ENCODE measurements at places on chromosomes 16 and 17.

- no peak for DNase-seq
These were observed 23.9 kb upstream of the LITAF start for GRCh38 chr16:11610580-11610979.

GRCh38 chr17:19262650-19263631 is 25.8 kb downstream of the EPN2 start:
- DNase-seq = peak; percentile 45

DNA sequence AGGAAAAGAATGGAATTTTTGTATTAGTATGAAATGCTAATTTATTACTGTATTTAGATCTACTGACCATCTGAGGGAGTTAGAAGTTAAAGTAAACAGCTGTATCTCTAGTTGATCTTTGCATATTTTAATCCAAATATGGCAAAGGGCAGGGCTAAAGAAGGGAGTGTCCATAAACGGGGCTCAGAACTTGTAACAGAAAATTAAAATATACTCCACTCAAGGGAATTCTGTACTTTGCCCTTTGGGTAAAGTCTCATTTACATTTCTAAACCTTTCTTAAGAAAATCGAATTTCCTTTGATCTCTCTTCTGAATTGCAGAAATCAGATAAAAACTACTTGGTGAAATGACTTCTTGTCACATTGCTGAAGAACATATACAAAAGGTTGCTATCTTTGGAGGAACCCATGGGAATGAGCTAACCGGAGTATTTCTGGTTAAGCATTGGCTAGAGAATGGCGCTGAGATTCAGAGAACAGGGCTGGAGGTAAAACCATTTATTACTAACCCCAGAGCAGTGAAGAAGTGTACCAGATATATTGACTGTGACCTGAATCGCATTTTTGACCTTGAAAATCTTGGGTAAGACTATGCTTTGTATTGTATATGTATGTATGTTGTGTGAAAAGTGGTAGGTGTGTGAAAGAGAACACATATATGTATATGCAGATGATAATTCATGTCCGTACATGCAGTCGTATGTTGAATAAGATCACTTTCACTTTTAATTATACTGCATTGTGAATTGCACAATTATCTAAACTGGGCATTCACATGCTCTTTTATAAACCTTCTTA is at the start of gene ASPA:
ASPA (plus strand) TSS at position 186 of the 799 bp plus-strand sequence; CDS start at position 349, 163 bp downstream.
- no peak for DNase-seq

DNA sequence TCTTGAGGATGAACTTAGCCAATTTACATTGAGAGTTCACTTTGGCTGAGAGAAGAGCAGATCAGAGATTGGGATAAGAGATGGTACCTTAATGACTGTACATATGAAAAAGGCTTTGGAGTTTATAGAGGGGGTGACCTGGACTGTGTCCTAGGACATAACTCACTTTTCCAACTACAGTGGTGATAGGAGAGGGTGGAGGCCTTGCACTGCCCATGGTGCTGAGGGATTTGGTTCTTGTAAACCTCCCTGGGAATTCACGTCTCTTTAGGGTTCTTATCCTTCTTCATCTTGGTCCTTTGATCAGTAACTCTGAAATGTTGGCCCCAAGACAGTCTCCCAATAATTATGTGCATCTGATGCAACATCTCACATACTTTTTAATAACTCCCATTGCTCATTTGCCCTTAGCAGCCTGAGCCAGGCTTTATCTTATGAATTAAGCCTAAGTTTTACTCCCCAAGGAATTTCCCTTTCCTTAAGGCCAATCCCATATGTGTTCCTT is at the start of gene OR4D1:
OR4D1 (plus strand) TSS at position 455 of the 505 bp plus-strand sequence. CDS start 6,770 bp downstream, outside the sequence.
- no peak for DNase-seq

DNA sequence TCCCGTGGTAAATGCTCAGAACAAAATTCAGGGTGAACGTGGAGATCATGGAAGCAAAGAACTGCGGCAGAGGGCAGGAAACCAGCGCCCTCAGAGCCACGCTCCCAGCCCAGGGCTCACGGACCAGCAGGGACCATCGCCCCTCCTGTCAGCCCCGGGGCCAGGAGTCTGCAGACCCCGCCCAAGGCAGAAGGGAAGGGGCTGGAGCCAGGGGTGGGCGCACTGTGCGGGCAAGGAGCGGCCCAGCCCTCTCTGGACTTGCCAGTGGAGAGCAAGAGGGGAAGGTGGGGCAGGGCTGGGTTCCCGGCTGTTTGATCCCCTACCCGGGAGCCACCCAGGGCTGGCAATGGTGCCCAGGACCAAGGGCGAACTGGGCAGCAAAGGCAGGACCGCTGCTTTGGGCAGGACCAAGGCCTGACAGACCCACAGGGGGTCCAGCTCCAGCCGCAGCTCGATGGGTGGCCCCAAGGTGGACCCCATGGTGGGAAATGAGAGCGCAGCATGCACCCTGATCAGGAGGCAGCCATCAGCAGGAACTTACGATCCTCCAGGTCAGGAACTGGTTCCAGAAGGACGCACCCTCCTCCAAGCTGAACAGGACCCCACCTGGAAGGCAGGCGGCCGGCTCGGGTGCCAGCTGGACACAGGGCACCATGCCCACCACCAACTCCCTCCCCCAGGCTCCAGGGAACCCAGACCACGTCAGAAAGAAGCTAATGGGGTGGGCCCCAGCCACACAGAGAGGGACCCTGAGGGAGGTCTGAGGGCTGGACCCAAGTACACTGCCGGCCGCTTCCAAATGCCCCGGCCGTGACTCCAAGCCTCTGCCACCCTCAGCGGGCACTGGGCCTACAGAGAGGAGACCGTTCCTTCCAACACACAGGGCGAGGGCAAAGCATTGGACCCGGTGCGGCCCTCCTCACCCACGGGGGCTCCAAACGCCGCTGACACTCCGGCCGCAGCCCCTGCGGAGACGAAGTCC is 11.1 kb upstream of the CCDC154 start:
- DNase-seq = no peak

GRCh38 chr16:75304521-75305363 is 53.3 kb upstream of the BCAR1 start:
- no peak for DNase-seq

GRCh38 chr16:69116906-69117305 is 11.5 kb downstream of the HAS3 start:
- no peak for DNase-seq

- no peak for DNase-seq
These were observed 30.9 kb downstream of the PGS1 start for GRCh38 chr17:78409191-78409928.

DNA sequence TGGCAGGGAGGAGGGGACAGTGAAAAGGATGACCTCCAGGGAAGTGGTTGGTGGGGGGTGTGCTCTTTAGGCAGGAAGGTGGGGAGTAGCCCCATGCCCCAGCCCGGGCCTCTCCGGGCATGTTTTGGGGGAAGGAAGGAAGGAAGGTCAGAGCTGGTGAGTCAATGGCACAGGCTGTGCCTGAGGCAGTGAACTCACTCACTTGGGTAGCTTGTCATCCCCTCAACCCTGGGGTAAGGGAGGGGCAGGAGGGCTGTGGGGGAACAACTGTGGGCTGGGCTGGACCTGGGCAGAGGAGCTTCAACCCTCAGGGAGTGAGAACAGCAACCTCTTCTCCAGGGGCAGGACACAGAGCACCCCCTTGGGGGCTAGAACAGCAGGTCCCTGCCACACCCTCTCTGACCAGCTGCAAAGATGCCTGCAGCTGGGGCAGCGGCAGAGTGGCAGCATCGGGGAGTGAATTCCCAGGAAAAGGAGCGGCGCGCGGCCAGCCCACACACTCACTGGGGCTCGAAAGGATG is 6.3 kb downstream of the CSF3 start:
- no peak for DNase-seq

DNA sequence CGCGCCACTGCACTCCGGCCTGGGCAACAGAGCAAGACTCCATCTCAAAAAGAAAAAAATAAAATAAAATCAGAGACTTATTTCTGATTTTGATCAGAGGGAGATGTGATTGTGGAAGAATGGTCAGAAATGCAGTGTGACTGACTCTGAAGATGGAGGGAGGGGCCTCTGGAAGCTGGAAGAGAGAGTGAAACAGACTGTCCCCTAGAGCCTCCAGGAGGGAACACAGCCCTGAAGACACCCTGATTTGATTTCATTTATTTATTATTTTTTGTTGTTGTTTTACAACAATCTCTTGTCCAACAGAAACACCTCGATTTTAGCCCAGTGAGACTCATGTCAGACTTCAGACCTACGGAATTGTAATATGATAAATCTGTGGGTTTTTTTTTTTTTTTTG is 26.1 kb downstream of the BCL7C start:
- no peak for DNase-seq

- no peak for DNase-seq
These were observed 335.1 kb downstream of the CPPED1 start for GRCh38 chr16:12468552-12468951.

- no peak for DNase-seq
These were observed 15.4 kb downstream of the DNAAF8 start for GRCh38 chr16:4749700-4750257.

GRCh38 chr16:76535-77272 is 1.3 kb upstream of the MPG start:
- no peak for DNase-seq
